NCI-H2171 treated with DMSO at 0.1 percent for 48 hours (cell line): ENCODE measurements at places on chromosomes 5 and 9.

DNA sequence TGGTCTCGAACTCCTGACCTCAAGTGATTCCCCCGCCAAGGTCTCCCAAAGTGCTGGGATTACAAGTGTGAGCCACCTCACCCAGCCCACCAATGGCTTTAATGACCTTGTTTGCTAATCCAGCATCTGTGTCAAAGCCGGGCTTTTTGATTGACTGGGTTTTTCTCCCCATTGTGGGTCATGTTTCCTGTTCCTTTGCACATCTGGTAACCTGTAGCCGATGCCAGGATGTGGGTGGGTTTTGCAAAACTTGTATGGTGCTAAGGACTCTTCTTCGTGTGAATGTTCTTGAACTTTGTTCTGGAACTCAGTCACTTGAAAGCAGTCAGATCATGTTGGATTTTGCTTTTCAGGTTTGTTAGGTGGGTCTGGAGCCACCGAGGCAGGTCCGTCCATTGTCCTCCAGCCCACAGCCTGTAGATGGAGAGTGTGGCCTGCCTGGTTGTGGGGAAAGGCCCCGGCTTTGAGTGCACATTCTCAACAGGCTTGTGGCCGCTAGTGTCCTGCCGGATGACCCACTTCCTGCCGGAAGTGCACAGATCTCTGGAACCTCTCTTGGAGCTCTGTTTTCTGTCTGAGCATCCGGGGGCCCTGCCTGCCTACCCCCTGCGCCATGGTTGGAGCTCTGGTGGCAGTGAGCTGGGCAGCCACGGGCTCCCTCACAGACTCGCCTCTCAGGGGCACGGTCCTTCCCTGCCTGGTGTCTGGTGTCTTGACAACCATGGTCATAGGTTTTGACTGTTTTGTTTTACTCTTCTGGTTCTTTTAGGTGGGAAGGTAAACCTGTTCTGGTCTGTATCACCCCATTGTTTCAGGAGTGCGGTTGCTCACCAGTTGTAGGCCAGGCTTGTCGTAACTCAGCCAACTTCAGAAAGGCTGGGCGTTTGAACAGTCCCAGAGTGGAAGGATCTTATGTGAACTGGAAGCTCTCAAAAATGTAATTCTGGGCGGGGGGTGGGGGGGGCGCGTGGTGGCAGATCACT, 69.6 kb upstream of the CACNA1B start:
- no peak for DNase-seq

- DNase-seq, result no peak
Observed at GRCh38 chr5:134510970-134511795, 14.3 kb upstream of the JADE2 start.

DNA sequence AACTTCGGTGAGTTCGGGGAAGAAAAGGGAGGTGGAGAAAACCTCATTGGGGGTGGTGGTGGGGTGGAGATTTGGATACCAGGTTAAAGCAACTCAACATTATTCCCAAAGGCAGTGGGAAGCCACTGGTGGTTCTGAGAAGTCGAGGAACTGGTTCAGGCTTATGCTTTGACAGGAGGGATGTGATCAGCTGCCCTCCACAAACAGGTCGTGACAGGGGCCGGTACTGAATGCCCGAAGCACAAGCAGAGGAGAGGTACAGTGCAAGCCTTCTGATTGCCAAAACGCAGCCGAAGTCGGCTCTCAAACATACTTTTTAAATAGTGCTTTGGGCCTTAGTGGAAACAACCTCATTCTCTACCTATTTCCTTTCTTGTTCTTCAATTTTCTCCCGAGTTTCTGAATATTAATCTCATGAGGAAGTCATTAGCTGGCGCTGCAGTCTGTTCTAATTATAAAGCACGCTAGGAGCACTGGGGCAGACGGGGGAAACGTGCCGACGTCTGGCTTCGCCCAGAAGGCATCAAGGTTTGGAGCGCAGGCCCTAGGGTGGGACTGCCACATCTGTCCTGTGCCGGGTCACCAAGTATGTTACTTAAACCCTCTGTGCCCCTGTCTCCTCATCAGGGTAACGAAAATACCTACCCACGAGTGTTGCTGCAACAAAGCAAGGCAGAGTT, 27.3 kb downstream of the SHB start:
- no peak for DNase-seq

GRCh38 chr9:135660407-135660806, 2.7 kb upstream of the LCN9 start:
- DNase-seq, result no peak

GRCh38 chr5:148005788-148006520, 57.8 kb upstream of the SPINK5 start:
- DNase-seq, result no peak

DNA sequence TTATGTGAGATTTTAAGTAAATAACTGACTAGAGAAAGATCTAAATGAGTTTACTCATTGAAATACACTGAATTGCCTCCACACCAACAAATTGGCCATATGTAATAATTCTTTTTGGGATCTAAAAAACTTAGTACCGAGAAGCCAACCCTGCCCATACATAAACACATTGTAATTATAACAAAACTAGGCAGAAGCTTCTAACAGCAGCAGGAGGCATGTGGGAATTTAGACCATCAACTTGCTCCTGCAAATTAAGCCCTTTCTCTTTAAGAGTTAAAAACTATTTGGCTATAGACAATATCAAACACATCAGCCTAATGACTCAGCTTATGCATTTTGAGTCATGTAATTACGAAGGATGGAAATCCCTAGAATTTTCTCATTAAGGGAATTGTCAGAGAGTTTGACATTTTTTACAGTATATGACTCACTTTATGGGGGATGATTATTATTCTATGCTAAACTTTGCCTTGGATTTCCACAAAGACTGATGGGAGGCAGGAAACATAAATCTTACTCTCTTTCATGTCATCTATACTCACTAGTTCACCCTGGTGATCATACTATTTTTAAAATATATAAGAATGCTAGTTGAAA, 1.0 kb downstream of the IL7R start:
- DNase-seq, result no peak

DNA sequence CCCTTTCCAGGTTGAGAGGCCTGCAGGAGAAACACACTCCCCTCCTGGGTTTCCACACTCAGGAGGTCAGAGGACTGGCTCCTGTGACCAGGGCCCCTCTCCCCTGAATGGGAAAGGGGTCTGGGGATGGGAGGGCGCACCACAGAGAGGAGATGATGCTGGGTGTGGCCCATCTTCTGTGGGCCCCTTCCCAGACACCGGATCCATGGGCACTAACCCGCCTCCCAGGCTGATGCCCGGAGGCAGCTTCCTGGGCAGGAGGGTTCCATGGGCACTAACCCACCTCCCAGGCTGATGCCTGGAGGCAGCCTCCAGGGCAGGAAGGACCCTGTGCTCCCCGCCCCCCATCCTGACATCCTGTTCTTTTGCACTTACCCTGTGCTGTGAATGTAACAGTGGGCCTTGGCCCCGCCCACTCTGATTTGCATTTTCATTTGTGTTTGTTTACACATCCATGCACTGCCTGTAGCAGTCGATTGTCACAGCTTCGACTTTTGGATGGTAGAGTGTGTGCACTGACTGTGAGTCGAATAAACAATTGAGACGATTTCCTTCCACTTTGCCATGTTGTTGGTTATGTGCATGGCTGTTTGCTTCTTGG, 9.3 kb upstream of the DOLPP1 start:
- no peak for DNase-seq
